ENCODE measurements at places on chromosomes 5 and 9.

GRCh38 chr9:87801013-87801412 is 75.1 kb downstream of the CTSL start:
- DNase-seq, result no peak

- no peak for DNase-seq
Measured at GRCh38 chr5:13746026-13746425, 198.5 kb downstream of the DNAH5 start.

GRCh38 chr9:35948451-35948850 is 9.5 kb downstream of the OR2S2 start:
- no peak for DNase-seq

- DNase-seq, result peak; percentile 56
Measured at GRCh38 chr5:43602461-43603343, at the start of gene NNT. NNT (plus strand) TSS chr5:43603180; CDS start chr5:43609196, 6,016 bp downstream.

- no peak for DNase-seq
Measured at GRCh38 chr5:157611571-157612476, 36.2 kb upstream of the ADAM19 start.

DNA sequence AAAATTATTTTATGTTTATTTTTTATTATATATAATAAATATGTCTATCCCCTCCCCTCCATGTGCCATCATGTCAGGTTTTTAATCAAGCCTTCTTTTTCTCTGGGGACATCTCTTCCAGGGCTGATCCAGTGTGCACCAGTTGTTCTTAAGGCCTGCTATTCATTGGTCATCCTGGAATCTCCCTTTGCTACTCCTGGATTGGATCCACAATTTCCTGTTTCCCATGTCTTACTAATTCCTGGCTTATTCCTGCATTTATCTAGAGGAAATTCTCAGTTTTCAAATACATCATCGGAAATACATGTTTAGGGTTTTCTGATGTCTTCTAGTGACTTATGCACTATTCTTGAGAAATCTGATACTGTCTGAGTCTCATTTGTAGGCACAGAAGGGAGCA is 56.8 kb downstream of the ANGPTL2 start:
- DNase-seq, result no peak

DNA sequence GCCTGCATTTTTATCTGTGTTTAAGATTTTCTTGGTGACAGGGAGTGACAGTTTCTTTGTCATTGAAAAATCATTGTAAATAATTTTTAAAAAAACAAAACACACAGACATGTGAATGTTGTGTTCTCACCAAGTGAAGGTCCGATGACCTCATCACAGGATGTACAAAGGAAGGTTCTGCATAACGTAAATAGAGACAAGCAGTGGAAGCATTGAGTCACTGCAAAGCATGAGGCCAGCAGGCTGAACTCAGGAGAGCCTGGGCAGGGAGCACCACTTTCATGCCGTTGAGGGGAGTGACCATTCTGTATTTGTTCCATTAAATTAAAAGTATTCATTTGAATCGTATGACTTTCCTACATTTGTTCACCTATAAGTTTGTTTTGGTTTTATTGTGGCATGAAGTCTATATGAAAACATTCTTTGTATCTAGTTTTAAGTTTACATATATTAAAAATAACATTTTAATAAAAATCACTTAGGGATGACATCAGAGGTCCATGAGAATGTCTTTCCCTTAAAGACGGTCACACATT is 70.4 kb upstream of the TLE1 start:
- no peak for DNase-seq

DNA sequence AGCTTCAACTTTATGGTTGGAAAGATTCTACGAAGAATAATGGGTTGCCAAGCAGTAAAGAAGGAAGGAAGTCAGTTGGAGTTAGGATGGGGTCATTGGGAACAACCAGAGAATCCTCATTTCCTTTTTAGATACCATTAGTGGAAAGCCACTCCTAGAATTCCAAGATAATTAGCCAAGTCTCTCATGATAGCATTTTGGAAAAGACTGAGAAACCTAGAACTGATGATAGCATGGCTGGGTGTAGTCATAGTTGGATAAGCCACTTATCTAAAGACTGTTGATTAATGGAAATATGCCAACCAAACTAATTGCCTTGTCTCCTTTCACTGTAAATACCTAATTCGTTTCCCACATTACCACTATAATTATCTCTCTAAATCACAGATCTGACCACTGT is 377.0 kb downstream of the GLIS3 start:
- DNase-seq, result no peak

GRCh38 chr9:22107202-22108045 is 98.3 kb upstream of the CDKN2B start:
- no peak for DNase-seq

DNA sequence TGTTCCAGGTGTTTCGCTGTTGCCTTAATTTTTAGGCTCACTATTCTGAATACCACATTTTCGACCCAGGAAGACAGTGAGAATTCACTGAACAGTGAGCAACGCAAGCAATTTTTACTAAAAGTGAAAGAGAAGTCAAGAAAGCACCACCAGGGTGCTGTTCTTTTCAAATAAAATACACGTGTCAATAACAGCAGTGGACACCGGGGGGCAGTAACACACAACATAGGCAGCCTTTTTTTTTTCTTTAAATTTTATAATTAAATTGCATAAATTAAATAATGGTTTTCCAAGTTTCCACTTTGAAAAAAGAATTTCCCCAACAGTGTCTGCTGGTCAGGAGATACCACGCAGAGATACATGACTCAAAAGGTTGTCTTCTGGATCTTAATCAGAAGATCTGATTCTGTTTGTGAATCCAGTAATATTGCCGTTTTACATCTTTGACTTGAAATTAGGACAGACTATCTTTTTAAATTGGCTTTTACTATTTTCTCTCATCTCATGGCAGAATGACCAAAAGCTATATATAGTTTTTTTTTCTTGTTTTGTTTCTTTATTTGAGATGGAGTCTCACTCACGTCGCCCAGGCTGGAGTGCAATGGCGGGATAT is 47.1 kb upstream of the SH3GL2 start:
- DNase-seq, result no peak

DNA sequence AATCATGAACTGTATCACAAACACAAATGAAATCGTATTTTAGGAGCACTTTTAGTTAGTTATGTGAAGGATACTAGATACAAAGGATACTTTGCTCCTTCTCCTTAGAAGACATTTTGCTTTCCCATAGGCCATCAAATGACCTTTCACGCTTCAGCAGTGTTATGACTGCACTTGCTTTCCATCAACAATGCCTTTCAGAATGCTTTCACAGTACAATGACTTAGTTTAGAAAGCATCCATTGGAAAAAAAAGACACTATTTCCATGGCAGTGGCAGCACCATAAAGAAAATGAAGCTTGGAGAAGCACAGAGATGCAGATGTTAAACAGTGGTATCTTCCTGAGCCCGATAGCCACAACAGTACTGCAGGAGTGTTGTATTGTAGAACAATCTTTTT is 203.9 kb downstream of the PCSK1 start:
- no peak for DNase-seq

DNA sequence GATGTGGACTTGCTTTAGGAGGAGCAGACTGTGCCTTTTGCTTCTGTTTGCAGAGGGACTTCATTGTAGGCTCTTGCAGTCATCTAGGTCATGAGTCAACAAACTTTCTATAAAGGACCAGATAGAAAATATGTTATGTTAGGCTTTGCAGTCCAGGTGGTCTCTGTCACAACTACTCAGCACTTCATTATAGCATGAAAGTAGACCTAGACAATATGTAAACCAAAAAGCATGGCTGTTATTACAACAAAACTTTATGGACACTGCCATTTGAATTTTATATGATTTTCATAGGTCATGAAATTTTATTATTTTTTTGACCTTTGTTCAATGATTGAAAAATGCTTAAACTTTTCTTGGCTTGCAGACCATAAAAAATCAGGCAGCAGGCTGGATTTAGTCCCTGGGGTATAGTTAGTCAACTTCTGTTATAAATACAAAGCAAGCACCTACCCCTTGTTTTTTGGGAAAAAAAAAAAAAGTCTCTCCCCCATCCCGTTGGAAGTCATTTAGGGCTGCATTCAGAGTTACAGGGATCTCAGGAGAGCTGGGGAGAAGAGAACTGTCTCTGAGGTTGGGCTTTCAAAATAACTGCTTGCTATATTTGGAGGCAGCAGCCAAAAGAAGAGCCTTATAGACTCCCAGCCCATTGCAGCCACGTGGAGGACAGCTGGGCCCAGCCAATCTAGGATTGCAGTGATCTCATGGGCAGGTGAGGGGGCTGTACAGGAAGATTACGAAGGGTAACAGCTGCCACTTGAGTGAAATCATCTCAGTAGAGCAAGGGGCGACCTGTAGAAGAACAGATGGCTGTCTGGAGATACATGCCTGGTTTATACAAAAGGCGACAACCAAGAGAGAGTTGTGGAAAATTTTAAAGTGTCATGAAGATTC is 136.6 kb upstream of the TNC start:
- DNase-seq, result no peak

DNA sequence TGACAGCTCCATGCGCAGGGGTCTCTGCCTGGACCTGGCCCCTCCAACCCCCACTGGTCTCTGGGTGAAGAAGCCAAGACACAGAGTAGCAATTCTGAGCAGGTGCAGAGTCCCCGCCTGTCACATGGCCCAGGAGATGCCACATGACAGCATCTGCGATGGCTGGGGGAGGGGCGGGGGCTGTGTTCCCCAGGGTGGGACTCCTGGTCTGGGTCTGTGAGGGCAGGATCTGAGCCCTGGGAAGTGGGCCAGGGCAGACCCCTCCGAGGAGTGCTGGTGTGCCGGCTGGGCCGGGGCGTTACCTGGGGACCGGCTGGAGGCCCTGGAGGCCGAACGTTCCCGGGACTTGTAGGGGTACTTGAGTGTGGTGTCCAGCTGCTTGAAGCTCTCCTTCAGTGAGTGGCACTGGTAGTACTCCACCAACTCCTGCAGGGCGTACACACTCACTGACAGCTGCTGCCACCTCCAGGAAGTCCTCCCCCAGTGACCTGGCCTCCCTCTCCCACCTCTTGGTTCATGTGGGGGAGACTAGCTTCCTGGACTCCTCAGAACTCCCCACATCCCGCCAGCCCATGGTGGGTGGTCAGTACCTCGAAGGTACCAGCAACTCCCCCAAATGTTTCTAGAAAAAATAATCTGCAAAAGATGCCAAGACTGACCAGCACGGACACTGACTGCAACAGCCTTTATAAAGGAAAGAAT is 32.1 kb upstream of the SARDH start:
- DNase-seq, result no peak

- no peak for DNase-seq
Measured at GRCh38 chr9:125147401-125147951, 4.1 kb upstream of the SCAI start.

DNA sequence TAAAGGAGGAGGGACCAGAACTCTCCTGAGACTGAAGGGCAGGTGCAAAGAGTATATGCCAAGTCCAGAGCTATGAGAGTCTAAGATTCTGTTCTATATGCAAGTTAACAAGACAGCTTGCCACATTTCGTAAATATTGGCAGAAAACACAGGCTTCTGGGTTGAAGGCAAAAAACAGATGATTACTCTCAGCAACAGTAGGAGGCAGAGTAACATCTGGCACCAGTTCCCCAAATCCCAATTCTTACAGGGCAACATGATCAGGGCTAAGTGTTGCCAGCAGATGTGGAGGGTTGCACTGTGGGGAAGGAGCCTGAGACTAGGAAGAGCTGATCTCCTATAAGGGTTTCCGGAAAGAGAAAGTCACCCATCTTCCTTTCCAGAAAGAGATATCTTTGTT is 179.4 kb downstream of the PJA2 start:
- DNase-seq, result no peak

DNA sequence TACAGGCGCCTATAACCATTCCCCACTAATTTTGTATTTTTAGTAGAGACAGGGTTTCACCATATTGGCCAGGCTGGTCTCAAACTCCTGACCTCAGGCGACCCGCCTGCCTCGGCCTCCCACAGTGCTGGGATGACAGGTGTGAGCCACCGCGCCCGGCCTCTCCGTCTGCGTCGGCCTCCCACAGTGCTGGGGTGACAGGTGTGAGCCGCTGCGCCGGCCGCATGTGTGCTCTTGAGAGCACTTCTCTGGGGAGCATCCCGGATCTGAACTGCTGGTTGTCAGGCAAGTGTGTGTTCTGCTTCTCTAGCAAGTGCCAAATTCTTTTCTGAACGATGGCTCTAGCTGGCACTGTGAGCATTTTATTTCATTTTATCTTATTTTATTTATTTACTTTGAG is 3.7 kb upstream of the ENTPD2 start:
- DNase-seq, result no peak

DNA sequence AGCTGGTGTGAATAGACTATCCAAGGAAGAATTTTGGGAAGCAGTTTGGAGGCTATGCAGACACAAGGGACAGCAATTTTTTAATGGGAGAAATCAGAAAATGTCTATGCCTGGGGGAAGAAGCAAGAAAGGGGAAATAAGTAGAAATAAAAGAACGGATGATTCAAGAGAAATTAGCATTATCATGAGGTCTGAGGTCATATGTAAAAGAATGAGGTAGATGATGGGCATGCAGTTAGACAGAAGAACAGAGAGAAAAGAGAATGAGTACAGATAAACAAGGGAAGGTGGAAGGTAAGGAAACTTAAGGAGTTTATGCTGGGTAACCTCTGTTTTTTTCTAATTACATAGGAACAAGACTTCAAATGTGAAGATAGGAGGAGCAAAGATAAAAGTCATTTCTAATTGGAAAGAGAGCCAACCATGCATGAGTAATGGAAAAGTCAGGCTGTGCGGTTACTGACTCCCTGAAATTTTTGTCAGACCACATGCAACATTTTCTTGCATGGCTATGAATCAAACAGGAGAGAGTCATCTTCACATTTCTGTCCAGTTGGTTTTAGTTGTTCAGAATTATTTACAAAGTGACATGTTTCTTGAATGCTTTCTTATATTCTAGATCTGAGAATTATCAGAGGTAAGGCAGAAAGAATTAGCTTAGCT is 101.0 kb upstream of the PIK3R1 start:
- DNase-seq, result no peak

DNA sequence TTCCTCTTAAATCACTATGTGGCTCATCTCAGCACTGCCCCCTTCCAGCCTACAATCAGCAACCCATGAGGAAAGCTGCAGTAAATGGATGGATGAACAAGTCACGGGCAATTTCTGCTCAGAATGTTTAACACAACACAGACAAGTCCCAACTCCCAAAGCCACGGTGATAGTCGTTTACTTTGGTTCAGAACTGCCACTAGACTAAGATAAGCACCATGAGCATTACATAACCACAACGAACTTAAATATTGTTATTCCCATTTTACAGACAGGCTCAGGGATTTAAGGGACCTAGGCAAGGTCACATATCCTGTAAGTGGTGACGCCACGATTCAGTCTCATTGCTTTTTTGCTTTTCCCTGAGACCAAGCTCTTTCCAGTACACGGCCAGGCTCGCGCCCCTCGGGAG is 2.0 kb upstream of the SMIM27 start:
- DNase-seq, result no peak

GRCh38 chr9:20016611-20017010 is 227.8 kb upstream of the SLC24A2 start:
- no peak for DNase-seq

GRCh38 chr9:123814496-123814895 is 115.4 kb downstream of the DENND1A start:
- no peak for DNase-seq

GRCh38 chr9:108746001-108746400 is 109.8 kb downstream of the ACTL7B start:
- no peak for DNase-seq
